Fibroblast of skin of left quadriceps (primary cell): ENCODE measurements at places on chromosomes 11 and 22.

DNA sequence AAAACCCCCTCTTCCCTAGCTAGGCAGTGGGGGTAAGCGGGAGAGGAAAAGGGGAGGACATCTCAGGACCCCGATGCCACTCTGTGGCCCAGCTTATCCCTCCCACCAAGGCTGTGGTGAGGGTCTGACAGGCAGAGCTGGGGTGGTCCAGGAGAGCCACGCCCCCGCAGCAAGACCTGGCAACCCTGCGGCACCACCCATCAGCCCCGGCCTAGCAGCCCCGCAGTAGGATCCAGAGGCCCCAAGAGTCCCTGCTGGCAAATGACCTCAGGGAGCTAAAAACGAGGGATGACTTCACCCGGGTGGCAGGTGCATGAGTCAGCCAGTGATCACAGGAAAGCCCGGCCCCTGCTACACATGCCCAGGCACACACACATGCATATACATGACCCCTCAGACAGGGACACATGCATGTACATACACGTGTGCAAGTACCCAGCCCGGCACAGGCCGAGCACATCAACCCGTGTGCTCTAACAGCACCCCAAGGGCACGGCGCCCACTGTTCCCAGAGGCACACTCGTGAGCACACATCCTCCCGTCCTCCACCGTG is 32.3 kb downstream of the ARVCF start:
- no peak for DNase-seq

DNA sequence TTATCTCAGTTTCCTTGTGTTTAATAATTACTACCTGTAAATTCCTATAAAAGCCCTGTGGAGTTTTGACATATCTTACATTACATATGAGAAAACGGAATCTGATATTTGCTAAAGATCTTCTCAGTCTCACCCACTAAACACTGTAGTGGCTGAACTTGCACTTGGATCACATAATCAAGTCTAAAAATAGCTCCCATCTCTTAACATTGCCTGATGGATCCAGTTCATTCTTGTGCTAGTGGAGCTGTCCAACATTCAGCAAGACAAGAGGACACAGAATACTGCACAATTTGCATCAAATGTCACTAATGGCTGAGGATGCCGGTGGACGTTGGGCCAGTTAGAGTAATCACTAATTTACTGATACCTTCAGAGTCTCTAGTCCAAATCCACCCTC is 569.9 kb upstream of the ANO5 start:
- DNase-seq: no peak

GRCh38 chr22:44839061-44839460 is 86.7 kb downstream of the ARHGAP8 start:
- no peak for DNase-seq

DNA sequence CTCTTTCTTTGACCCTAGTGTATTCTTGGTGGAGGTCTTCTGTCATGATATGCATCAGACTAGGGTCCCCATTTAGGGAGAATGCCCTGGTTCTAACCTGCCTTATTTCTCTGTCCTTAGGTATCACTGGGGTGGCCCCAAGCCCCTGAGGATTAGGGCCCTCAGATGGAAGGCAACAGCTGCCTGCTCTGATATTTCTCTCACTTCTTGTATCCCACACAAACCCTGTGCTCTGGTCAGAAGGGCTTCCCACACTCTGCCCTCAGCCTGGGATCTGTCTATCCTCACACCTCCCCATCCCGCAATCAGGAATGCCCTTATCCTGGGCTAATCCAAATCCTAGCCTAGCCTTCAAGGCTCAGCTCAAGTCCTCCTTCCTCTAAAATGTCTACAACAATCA is 75.5 kb downstream of the KCNC1 start:
- DNase-seq: no peak

GRCh38 chr11:16070573-16070972 is 285.8 kb downstream of the SOX6 start:
- DNase-seq: no peak

DNA sequence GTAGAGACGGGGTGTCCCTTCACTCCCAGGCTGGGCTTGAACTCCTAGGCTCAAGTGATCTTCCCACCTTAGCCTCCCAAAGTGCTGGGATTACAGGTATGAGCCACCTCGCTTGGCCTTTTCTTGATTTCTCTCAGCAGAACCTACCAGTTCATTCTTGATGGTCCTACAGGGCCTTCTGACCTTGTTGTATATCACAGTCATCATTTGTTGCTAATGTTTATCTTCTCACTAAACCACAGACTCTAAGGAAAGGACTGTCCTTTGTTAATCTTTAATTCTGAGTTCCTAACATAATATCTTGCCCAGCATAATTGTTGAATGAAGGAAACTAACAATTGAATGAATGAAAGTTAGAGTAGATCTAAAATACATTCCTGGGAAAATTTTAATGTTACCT is 22.0 kb upstream of the ZC3H12C start:
- no peak for DNase-seq

DNA sequence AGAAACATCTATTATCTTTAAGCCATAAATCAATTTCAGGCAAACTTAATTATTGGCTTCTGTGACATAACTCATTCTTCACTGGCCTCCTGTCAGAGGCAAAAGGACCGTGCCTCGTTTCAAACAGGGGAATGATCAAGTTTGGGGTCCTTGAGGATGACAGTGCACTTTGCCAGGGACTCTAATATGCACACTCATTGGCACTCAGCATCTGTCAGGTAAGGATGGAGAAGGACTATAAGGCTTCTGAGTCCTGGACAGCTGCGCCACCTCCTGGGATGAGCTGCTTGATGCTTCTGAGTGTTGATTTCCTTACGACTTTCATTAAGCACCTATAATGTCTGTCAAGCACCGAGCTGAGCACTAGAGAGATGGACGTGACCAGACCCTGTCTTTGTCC is 20.2 kb downstream of the BPIFC start:
- no peak for DNase-seq

DNA sequence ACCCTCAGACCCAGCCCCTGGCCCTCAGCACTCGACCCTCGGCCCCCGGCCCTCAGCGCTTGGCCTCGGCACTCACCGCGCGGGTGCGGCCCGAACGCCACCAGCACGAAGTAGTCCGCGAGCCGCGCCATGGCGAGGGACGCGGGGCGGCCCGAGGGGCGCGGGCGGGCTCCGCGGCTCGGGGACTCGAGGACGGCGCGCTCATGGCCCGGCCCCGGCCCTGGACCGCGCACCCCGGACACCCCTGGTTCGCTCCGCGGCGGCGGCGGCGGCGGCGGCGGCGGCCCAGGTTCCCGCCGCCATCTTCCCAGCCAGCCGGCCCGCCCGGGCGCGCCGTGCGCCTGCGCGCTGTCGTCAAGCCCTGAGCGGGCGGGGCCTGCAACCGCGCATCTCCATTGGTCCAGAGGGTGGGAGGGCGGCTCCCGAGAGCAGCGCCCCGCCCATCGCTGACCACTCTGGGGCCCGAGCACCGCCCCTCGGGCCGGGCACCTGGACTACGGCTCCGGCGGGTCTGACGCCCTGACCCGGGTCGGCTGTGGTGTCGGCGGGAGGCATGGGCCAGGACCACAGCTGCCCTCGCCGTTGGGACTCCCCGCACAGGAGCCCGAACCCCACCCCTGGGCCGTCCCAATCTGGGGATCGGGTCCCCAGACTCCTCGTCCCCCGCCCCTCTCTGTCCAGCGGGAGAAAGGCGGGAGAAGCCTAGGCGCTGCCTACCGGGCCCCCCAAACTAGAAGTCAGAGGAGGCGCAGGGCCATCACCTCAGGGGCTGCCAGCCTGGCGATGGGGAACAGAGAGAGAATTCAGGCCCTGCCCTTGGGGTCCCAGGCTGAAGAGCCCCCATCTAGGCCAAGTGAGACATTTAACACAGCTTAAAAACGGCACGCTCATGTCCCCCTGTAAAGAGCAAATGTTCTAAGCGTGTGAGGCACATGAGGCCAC is at the start of gene SBF1:
Gene SBF1 (minus strand): TSS at position 326 of the 942 bp plus-strand sequence. CDS start 195 bp downstream, at position 131.
- peak; percentile 63 for DNase-seq

DNA sequence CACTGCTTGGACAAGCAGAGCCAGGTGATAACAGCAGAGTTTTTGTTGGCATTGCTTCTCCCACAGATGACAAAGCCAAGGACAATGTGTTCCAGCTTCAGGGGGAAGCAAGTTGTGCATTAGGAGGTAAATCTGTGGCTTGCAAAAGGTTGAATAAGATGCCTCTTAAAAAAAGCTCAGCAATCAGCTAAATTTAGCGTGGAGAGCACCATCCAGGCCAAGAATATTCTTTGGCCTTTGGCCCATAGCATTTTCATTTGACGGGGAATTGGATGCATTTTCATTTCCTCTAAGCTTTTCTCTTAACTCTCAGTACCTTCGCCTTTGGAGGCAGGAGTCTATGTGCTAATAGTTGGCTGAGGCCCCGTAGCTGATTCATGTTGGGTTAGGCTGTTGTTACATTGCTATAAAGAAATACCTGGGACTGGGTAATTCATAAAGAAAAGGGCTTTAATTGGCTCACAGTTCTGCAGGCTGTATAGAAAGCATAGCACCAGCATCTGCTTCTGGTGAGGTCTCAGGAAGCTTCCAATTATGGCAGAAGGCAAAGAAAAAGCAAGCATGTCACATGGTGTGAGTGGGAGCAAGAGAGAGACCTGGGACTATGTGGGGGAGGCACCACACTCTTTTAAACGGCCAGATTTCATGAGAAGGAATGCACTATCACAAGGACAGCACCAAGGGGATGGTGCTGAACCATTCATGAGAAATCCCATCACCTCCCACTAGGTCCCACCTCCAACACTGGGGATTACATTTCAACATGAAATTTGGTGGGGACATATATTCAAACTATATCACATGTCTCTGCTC is 350.1 kb upstream of the C11orf87 start:
- DNase-seq: peak; percentile 51

DNA sequence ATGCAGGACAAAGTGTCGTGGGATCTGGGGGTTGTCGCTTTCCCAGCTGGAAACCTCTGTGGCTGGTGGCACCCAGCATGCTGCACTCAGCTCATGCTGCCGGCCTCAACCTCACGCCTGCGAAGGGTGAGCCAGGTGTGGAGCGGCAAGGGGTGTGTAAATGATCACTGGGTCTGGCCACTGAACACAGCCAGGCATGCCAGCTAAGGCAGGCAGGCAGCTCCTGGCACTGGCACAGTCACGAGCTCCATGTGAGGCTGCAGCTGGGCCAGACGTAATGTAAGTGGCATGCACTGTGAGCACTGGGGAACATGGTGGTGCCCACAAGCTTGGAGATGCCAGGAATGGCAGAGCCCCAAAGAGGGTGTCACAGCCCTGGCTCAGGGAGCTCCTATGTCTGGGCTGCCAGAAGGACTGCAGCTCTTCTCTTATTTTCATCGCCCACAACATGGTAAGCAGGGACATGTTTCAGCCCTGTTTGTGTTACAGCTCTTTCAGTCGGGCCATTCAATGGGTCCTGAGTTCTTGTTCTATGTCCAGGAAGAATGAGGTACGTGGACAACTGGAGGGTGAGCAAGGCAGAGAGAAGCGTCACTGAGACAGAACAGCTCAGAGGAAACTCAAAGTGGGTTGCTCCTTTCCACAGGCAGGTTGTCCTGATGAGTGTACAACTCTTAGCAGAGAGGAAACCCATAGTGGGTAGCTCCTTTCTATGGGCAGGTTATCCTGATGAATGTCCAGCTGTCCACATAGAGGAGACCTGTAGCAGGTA is 403.8 kb downstream of the CNTN5 start:
- no peak for DNase-seq

DNA sequence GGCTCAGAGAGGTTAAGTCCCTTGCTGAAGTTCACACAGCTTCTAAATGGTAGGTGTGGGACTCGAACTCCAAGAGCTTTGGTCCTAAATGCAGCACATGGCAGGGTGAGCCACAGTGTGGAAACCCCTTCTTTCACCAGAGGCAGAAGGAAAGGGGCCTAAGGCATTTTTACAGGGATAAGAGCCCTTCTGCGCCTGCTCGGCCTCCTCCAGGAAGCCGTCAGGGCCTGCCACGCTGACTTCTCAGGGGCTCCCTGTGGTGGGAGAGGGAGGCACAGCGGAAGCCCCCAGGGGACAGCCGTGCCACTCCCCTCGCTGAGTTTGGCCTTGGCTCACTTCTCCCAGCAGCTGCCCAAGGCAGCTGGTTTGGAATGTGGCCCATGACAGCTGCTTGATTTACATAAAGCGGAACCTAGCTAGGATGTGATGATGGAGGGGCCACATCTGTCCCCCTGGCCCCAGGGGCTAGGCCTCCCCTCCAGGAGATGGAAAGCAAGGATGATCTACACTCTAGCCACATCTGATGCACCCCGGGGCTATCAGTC is 35.4 kb downstream of the CD82 start:
- no peak for DNase-seq

DNA sequence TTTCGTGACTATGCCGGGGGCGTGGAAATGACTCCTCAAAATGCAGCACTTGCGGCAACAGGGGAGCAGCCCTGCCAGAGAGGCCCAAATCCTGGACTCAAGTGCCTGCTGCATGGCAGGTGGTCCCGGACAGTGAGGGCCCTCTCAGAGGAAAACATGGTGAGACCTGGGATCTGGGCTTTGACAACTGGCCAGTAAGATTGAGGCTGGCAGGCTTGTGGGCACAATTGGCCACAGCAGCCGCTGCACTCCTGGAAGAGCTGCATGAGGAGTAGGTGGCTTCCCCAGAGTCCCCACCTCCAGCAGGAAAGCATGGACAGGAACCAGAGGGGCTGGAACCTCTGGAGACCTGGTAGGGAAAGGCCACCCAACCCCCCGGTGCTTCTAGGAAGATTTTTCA is 13.4 kb downstream of the LINC01488 start:
- DNase-seq: no peak

GRCh38 chr11:13297917-13298356 is 20.3 kb downstream of the BMAL1 start:
- no peak for DNase-seq

DNA sequence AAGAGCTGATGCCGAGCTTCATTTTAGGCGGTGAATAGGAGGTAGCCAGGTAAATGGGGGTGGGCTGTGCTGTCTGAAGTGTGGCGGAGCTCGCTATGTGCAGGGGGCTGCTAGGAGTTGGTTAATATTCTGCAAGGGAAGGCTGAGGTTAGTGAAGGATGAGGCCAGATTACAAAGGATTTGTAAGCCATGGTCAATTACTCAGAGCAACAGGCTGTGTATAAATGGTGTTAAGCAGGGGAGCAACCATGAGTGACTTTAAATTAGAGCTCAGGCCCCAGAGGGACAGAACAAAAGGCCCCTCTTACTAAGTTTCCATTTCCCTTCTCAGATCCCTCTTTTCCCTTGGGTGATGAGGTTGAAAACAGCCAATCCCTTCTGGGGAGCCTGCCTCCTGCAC is 7.3 kb upstream of the MCAM start:
- DNase-seq: no peak

DNA sequence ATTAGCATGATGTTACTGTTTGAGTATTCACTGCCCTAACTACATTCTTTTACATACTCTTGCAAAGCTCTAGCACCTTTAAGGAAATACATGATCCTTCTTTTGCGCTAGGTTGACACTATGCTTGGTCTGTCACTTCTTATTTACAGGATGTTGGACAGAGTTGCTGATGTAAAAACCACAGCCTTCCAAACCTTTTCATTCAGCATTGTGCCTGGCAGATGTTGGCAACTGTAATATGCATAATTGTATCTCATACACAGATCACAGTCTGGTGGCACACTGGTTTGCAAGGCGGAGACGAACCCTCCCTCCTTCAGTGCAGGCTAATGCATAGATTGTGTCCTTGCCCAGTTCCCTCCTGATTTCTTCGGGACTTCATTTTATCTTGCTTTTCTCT is 224.1 kb downstream of the SNX19 start:
- no peak for DNase-seq

GRCh38 chr11:32466279-32466915 is 31.1 kb upstream of the WT1 start:
- DNase-seq: no peak
